GM23338 (cell line): ENCODE measurements at places on chromosomes 12 and 14.

- DNase-seq = no peak
These were observed 470.0 kb downstream of the EGLN3 start for GRCh38 chr14:33480887-33481184.

- DNase-seq = no peak
These were observed 13.3 kb upstream of the LRP1-AS start for GRCh38 chr12:57160741-57161140.

GRCh38 chr14:33163600-33163999 is 224.9 kb downstream of the NPAS3 start:
- DNase-seq = no peak

DNA sequence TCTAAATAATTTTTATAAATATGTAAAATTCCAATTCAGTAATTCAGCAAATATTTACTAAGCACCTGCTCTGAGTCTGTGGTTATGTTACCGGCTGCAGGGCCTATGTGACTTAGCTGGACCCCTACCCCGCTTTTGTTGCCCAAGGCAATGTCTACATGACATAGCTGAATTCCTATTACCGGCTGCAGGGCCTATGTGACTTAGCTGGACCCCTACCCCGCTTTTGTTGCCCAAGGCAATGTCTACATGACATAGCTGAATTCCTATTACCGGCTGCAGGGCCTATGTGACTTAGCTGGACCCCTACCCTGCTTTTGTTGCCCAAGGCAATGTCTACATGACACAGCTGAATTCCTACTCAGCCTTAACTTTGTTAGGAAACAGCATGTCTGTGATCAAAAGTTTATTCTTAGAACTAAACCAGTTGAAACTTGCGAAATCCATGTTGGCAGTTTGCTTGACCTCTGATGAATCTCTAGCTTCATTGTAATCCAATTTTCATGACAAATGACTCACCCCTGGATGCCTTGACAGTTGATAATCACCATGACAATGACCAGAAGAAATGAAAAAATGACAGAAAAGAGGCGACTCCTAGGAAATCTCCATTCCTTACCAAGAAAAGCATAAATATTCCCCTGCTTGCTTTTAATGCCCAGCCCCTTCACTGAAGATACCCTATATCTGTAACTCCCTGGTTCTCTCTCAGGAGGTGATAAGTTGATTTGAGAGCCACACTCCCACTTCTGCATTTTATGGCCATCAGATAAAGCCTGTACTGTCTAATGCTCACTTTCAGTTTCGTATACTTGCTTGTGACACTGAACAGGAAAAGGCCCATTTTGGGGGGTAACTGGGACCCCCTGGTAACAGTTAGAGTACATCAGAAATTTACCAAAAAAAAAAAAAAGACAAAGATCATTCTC is 148.4 kb upstream of the SYT10 start:
- DNase-seq = peak; percentile 74

DNA sequence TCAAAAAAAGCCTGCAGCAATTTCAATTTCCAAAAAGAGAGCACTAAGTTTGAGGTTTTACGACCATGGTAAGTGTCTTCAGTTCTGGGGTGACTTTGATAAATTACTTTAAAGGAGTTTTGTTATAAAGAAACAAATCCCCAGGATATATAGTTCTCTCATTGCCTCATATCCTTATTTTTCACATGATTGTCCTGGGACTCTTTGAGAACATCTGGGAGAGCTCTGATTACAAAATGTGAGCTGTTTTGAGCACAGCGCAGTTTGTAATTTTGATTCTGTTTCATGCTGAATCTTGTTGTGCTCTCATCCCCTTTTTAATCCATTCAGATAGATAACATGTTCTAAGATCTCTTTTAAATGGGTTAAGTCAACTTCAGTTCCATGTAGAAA is 67.7 kb upstream of the DCN start:
- no peak for DNase-seq
